ENCODE measurements at places on chromosomes 4 and X. TPM values are rescaled to one million over a fixed set of nuclear protein-coding genes. Genes with fewer than 3 reads are reported as not detected.

The PRR32 gene
- total RNA-seq = not detected

The NLRP2B gene
- not detected for total RNA-seq

The RADX gene
- 7.8 TPM for total RNA-seq

The MXRA5 gene
- total RNA-seq = not detected

- H3K27ac ChIP-seq = no peak overlapping the region
- H3K4me1 ChIP-seq = peaks cover 12% of the 10 kb centered on the region
- H3K4me3 ChIP-seq = no peak overlapping the region
- peak; percentile 55 for DNase-seq
- peaks cover 4% of the 10 kb centered on the region for H3K36me3 ChIP-seq
Observed at GRCh38 chr4:1285790-1286553, 3.7 kb upstream of the MAEA start.

- H3K27ac ChIP-seq = no peak overlapping the region
- no peak overlapping the region for H3K4me3 ChIP-seq
- no peak for DNase-seq
- no peaks in the 10 kb centered on the region for H3K36me3 ChIP-seq
- no peaks in the 10 kb centered on the region for H3K27me3 ChIP-seq
Observed at GRCh38 chr4:4712800-4713528, 146.5 kb upstream of the MSX1 start.

GRCh38 chr4:173802662-173803022, 272.6 kb upstream of the HAND2 start:
- no peak for DNase-seq
- H3K27me3 ChIP-seq = no peaks in the 10 kb centered on the region
- no peak overlapping the region for H3K27ac ChIP-seq
- no peak overlapping the region for H3K4me3 ChIP-seq
- H3K4me1 ChIP-seq = no peaks in the 10 kb centered on the region
- no peaks in the 10 kb centered on the region for H3K36me3 ChIP-seq

- no peak for DNase-seq
- peaks cover 32% of the 10 kb centered on the region for H3K27me3 ChIP-seq
- H3K27ac ChIP-seq = no peak overlapping the region
- no peaks in the 10 kb centered on the region for H3K4me1 ChIP-seq
- H3K4me3 ChIP-seq = no peak overlapping the region
- no peaks in the 10 kb centered on the region for H3K36me3 ChIP-seq
Observed at GRCh38 chr4:139594591-139595185, 38.7 kb upstream of the SETD7 start.
